ENCODE measurements at places on chromosomes 3 and 15.

DNA sequence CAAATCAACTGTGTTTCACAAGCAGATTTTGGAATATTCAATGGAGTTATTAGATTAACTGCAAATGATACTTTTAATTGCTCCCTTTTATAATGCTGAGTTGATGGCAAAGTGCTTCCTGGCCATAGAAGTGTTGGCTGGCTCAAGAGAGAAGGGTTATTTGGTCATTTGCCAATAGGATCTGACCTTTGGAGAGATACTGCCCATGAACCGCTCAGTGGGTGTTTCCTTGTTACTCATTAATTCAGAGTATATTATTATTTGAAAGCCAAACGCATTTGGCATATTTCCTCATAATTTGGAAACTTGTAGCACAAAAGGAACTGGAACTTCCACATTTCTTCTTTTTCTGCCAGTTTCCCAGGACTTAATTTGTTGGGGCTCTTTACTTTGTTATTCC is 234.7 kb downstream of the CDIN1 start:
- DNase-seq = no peak

- no peak for DNase-seq
Observed at GRCh38 chr15:25529774-25530173, 91.0 kb upstream of the UBE3A start.

GRCh38 chr3:171397089-171397488 is 63.1 kb downstream of the TNIK start:
- DNase-seq = no peak

DNA sequence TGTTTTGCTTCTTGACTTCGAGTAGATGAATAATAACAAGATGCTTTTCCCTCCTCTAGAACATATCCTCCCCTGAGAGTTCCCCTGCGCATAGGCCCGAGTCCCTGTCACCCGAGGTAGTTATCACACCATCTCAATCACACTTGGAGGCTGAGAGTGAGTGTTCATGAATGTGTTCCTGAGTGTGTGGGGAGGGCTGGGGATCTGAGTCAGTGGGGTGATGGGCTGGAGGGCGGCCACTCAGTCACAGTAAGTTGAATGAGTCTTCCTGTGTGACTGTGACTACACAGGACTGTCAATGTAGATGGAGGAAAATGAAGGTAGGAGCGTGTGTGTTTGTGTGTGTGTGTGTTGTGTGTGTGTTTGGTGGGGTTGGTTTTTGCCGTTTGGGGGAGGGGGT is 71.0 kb downstream of the SETD5 start:
- DNase-seq = no peak

DNA sequence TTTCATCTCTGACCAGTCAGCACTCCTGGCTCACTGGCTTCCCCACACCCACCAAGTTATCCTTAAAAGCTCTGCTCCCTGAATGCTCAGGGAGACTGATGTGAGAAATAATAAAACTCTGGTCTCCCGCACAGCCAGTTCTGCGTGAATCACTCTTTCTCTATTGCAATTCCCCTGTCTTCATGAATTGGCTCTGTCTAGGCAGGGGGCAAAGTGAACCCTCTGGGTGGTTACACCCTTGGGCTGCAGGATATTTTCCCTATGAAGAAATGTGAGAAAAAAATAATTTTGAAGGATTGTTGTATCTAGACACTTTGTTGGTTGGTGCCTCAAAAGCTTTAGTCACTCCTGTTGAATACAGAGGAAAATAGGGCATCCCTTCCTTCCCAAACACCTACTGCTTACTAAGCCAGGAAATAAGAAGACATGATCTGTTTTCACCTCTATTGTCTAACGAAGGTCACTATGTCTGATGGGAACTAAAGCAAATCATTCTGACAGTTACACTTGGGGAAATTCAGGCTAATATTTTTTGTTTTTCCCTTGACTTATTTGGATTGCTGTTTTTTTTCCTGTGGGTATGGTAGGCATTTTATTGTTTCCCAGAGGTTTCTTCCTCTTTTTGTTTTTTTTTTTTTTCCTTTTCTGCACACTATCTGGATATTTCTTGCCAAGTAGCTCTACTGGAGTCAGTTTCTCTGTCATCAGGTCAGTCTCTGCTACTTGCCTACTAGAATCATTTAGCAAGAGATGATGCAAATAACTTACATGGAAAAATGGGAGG is 15.3 kb upstream of the TNFSF10 start:
- no peak for DNase-seq

- DNase-seq = no peak
Observed at GRCh38 chr3:116716490-116716889, 6.9 kb downstream of the TUSC7 start.

Measured in astrocyte of the spinal cord (primary cell).